ENCODE measurements at places on chromosomes 7 and 10.

DNA sequence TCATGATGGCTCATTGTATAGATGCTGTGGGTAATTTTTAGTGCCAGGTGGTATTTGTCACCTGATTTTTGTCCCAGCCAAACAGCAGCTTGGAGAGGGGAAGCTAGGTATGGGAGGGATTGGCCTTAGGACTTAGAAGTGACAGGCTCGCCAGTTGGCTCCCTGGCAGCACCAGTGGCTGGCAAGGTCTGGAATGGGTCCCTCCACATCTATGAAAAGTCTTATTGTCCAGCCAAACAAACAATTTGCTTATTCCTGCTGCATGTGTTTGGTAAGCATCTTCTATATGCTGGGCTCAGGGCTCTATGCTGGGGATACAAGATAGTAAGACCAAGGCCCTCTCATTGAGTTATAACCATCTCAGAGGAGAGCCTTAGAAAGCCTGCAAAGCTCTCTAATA is 42.5 kb downstream of the SORCS3 start:
- no peak for DNase-seq

DNA sequence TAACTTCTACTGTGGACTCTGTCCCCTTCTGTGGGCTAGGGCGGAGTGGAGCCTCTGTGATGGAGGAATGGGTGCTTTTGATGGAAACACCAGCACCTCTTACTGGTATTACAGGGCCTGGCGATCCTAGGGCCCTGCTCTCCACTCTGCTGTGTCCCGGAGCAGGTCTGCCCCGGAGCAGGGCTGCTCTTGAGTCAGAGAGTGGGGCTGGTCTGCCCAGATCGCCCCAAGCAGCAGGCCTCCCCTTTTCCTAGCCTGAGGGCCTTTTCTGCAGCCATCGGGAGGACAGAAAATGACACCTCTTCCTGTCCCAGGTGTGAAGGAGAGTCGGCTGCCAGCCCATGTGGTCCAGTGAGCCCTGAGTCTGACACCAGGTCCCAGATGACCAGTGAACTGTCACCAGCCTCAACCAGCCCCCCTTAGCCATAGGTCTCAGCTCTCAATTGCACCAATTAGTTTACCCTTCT is 1.4 kb downstream of the ZNF282 start:
- peak; percentile 39 for DNase-seq

DNA sequence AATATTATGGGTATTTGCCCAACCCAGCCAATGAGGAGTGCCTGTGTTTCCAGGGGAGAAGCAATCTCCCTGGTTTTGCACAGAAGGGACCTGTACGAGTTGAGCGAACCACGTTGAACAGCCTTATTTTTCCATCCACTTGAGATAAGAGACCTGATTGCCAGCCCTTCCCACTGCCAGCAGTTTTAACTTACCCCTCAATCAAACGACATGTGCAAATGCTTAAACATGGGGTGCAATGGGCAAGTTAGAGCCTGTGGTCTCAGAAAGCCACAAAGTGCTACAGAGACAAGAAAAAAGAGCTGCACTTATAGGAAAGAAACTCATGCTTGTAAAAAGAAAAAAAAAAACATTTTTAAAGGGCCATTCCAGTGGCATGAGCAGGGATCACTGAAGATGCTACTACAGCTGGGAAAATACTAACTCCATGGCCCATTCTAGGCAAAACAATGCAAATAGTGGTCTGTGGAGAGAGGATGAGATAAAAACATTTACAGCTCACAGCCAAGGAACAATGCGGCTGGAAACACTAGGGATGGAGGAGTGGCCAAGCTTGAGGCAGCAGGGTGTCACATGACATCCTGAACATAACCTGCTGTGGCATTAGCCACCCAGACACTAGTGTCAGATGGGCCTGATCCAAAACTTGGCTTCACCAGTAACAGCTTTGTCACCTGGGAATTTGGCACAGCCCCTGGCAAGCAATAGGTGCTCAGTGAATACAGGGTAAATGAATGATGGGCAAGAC is 162.8 kb downstream of the ELMO1 start:
- DNase-seq, result no peak

- no peak for DNase-seq
These were observed 197.0 kb downstream of the ZNF438 start for GRCh38 chr10:30834651-30835050.

- DNase-seq, result no peak
These were observed 9.2 kb downstream of the INPP5A start for GRCh38 chr10:132546567-132547420.

GRCh38 chr10:102801978-102802377 is 35.2 kb downstream of the CYP17A1 start:
- no peak for DNase-seq

GRCh38 chr7:13144673-13145072 is 457.2 kb downstream of the ARL4A start:
- DNase-seq, result no peak

DNA sequence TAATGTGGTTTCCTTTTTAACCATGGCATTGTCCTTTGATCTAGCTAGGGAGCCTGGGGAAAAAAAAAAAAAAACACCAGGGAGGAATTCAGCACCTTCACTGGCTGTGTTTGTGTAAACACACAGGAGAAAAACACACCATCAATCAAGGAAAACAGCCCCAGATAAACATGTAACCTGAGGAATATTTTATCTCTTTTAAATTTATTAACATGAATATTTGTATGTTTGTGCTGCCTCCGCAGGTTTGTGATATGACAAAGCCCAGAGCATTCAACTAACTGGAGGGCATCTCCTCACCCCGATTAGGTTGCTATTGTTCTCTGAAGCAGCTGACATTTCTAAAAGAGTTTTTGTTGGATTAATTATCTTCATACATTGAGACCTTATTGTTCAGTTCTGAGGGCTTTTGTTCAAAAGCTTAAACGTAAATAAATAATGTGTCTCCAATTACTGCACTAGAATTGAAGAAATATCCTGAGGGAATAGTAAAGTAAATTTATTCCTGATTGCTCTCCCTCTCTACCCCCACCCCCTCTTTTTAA is 89.4 kb upstream of the SEMA3E start:
- DNase-seq, result no peak

DNA sequence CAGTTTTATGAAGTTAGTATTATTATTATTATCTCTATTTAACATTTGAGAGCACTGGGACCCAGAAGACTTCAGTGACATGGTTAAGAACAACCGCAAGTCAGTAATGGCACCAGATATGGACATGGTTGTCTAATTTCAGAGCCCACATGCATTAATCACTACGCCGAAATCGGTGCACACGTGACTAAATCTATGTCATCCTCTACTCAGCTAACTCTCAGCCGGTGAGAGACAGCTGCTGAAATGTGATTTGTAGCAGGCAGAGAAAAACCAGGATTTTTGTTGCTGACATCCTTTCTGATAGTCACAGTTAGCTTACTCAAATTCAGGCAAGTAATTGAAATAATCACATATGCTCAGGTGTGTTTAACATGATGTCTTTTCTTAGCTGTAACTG is 127.7 kb downstream of the SPAG6 start:
- peak; percentile 2 for DNase-seq

GRCh38 chr10:27242473-27242950 is 1.9 kb upstream of the ACBD5 start:
- no peak for DNase-seq

DNA sequence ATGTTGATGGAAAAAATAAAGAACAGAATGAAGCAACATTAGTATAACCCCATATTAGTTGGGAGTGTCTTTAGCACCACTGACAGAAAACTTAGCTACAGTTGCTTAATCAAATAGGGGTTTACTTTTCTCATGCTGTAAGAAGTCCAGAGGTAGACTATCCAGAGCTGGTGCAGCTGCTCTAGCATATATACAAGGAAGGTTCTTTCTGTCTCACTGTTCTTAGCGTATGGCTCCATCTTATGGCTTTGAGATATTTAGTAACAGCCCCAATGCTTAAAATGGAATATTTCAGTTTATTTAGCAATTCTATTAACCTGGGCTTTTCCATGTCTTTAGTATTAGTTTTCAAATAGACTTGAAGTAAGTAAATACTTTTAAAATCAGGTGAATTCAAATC is 15.2 kb upstream of the WNT2 start:
- DNase-seq, result no peak

- no peak for DNase-seq
These were observed 248.3 kb downstream of the ADARB2 start for GRCh38 chr10:1488970-1489548.

DNA sequence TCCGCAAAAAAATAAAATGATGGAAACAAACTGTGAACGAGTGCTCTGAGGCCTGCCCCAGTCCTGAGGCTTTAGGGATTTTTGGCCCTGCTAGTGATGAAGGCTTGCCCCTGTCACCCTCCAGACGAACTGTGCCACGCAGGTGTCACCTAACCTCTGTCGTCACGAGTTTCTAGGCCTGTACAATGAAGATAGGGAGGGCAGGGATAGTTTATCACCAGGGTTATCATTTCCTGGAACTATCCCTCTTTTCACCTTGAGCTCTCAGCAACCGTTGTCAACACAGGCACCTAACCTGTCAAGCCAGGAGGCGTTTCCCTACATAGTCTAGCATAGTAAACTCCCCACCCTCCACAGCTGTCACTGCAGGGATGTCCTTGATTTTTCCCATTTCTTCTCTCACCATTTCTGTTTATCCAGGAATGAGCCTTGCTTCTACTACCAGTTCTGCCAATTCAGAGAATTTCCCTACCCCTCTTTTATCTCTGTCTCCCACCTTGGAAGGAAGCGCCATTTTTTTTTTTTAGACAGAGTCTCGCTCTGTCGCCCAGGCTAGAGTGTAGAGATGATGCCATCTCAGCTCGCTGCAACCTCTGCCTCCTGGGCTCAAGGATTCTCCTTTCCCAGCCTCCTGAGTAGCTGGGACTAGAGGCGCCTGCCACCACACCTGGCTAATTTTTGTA is 2.2 kb upstream of the ACHE start:
- no peak for DNase-seq

GRCh38 chr10:43390333-43390732 is 18.7 kb downstream of the HNRNPF start:
- no peak for DNase-seq

DNA sequence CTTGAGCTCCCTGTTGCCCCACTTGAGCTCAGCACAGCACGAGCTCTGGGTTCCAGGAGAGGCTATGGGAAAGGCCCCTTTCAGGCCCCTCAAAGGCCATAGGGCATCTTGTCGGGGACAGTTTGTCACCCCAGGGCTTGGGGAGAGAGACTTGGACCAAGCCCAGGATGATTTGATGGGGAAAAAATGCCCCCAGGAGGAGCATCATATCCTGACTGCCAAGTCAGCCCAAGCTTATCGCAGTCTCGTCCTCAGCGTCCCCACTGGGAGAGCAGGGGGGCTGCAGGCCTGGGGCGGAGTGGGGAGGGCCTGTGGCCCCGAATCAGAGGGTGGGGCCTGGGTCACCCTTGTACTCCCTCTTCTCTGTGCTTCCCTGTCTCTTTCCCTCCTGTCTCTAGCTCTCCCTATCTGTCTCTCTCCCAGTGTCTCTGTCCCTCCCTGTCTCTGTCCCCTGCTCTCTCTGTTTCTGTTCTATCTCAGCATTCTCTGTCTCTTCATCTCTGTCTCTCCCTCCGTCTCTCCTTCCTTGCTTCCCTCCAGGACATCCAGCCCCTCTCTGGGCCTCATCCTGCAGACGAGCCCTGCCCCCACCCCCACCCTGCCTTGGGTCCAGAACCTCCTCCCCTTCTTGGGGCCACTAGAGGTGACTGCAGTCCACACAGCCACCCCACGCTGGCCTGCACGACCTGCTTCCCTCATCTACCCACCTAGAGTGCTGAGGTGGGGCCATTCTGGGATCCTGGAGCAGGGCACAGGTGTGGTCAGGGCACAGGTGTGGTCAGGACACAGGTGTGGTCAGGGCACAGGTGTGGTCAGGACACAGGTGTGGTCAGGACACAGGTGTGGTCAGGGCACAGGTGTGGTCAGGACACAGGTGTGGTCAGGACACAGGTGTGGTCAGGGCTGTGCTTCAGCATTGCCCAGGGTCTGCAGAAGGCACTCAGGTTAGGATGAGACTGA is 17.3 kb upstream of the GRIFIN start:
- no peak for DNase-seq

GRCh38 chr7:13017881-13018280 is 330.4 kb downstream of the ARL4A start:
- no peak for DNase-seq

- DNase-seq, result no peak
These were observed 191.0 kb downstream of the MAD1L1 start for GRCh38 chr7:2041496-2042367.

GRCh38 chr7:71430246-71430645 is 298.3 kb downstream of the GALNT17 start:
- no peak for DNase-seq

- no peak for DNase-seq
These were observed 219.6 kb downstream of the ARHGAP12 start for GRCh38 chr10:31709028-31709427.

- peak; percentile 11 for DNase-seq
These were observed 3.4 kb upstream of the ACTR3B start for GRCh38 chr7:152756116-152756515.

DNA sequence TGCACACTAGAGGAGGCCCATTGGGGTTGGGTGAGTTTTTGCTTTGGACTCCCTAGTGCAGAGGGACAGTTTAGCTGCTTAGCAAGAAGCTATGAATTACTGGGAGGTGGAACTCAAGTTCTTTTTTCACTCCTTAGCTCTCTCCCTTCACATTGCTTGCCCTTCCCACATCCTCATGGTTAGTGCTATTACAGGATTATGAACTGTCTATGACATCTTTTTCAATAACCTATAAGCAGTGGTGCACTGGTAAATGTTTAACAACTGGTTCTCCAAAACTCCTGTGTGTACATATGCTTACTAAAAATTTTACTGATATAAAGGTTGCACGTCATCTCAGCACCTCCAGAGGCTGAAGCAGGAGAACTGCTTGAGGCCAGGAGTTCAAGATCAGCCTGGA is 6.2 kb downstream of the SSMEM1 start:
- DNase-seq, result no peak

- no peak for DNase-seq
These were observed 122.3 kb downstream of the DOCK4 start for GRCh38 chr7:112083776-112084355.

GRCh38 chr7:142091961-142092360 is 19.6 kb upstream of the MGAM2 start:
- no peak for DNase-seq

DNA sequence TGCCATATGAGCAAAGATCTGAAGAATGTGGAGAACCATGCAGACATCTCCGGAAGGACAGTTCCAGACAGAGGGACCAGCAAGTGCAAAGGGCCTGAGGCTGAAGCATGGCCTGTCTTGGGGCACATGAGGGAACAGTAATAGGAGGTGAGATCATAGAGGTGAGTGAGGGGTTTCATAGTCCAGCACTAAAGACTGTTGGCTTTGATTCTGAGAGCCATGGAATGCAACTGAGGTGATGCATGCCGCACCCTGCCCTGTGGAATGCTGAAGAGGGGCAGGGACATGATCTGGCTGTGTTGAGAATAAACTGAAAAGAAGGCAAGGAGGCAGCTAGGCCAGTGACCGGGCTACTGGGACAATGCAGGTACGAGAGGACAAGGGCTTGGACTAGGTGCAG is 253.1 kb upstream of the KLF14 start:
- no peak for DNase-seq

GRCh38 chr10:88111294-88111693 is 247.9 kb downstream of the PTEN start:
- DNase-seq, result no peak

- DNase-seq, result peak; percentile 77
These were observed 1.0 kb upstream of the LRRN3 start for GRCh38 chr7:111089822-111090426.

All from NCI-H82 (cell line).